Cardiac septum (tissue), 1 donor: ENCODE measurements at places on chromosomes 7 and 10. TPM values are rescaled to one million over a fixed set of nuclear protein-coding genes. Genes with fewer than 3 reads are reported as not detected.

The OR2A42 gene
- total RNA-seq = not detected

DNA sequence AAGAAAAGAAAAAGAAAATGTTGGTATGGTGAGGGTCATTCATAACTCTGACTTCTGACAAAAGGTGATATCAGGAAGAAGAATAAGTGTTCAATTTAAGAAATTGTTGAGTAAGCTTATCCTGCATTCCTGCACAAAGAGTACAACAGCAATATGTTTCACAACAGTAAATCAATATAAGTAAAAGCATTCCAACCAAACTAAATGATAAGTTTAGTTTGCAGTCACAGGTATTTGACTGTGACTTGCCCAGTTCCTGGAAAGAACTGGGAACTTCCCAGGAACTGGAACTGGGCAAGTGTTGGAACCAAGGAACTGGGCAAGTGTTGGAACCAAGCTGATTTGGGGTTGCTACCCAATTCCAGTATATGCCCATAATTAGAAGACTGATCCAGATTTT, 35.0 kb downstream of the NEURL1 start:
- no peak for DNase-seq

GRCh38 chr7:101900103-101900502, 82.7 kb downstream of the CUX1 start:
- DNase-seq = peak; percentile 85

DNA sequence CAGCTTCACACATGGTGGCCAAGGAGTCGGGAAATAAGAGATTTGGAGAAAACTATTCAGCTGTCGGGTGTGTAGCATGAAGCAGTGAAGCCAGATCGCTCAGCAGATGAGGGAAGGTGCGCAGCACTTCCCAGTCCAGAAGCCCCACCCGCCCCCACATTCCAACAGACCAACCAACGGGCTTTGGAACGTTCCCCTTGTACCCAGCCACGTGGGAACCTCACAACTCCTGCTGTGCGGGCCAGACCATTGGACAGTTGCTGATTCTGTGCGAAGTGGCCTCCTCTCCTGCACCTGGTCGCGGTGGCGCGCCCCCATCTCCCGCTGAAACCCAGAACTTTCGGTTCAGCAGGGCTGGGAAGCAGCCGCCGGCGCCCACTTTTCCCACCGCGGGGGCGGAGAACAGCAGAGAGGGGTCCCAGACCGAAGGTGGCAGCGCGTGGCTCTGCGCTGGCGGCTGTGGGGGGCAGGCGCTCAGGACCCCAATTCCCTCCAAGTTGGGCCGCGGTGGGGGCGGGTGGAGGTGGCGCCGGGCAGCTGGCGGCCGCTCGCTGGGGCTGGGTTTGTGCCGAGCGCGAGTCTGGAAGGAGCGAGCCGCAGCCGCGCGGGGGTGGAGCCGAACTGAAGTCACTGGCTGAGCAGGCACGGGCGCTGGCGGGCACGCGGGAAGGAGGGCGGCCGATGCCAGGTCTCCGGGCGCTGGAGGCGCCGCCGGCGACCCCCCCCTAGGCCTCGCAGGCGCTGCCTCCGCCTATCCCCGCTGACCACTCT, 1301.5 kb upstream of the SORCS1 start:
- DNase-seq = no peak

GRCh38 chr7:85160223-85160622, 26.6 kb downstream of the SEMA3D start:
- no peak for DNase-seq
